ENCODE measurements at places on chromosomes 5 and 9.

- no peak for DNase-seq
Measured at GRCh38 chr9:126864771-126865170, 4.3 kb downstream of the ZBTB34 start.

DNA sequence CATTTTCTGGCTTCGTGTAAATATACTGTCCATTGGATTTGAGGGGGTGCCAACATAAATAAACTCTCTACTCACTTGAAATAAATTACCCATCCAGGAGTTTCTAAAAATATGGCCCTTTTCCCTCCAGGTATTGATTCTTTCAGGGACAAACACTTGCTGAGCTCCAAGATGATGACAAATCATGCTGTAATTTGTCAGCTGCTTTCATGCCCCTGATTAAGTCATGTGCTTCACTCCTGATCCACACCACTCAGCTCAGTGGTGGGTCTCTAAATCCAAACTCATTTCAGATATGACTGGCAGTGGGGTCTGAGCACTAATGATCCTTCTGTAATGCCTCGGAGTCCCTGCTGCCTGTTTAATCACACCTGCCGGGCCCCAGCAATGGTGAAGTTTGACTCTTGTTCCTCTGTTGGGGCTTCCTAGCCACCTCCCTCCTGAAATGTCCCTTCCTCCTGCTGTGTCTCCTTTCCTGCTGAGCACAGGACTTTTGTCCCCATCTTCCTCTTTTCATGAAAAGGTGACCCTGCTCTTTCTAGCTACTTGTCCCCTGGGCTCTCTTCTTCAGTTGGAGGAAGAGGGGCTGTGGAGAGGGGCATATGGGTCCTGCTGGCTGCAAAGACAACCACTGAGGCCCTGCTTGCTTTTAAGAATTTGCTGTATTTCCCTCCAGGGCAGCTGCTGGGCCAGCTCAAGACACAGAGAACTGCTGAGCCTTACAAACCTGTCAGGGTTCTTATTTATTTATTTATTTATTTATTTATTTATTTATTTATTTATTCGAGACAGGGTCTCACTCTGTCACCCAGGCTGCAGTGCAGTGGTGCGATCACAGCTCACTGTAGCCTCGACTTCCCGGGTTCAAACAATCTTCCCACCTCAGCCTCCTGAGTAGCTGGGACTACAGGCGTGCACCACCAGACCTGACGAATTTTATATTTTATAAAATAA lies 200.0 kb downstream of the ATP10B start:
- DNase-seq, result no peak

GRCh38 chr5:57492632-57493031 lies 10.0 kb upstream of the ACTBL2 start:
- no peak for DNase-seq

- no peak for DNase-seq
Measured at GRCh38 chr9:108300306-108301287, 555.2 kb downstream of the ACTL7B start.

All from GM23338 (cell line).